ENCODE measurements at places on chromosomes 3 and 15.

DNA sequence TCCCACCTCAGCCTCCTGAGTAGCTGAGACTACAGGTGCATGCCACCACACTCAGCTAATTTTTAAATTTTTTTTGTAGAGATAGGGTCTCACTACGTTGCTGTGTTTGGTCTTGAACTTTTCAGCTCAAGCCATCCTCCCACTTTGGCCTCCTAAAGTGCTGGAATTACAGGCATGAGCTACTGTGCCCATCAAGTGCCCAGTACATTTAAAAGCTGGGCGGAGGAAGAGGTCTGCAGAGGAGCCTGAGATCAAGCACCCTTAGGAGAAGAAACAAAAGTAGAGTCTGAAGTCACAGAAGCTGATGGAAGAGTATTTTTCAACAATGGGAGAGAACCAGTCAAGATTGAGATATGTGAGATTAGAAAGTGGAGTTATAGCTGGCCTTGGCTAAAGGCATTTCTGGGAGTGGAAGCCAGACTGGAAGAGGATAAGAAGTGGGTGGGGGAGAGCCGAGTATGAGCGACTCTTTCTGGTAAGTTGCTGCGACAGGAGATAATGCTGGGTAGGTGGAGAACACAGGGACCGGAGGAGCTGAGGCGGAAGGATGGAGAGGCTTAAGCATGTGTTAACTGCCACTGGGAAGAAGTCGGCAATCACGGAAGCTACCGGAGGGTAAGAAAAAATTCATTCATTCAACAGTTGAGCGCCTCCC, 782 bp upstream of the IREB2 start:
- DNase-seq: no peak

GRCh38 chr15:60477916-60478565, 901 bp downstream of the ICE2 start:
- DNase-seq: peak; percentile 31

DNA sequence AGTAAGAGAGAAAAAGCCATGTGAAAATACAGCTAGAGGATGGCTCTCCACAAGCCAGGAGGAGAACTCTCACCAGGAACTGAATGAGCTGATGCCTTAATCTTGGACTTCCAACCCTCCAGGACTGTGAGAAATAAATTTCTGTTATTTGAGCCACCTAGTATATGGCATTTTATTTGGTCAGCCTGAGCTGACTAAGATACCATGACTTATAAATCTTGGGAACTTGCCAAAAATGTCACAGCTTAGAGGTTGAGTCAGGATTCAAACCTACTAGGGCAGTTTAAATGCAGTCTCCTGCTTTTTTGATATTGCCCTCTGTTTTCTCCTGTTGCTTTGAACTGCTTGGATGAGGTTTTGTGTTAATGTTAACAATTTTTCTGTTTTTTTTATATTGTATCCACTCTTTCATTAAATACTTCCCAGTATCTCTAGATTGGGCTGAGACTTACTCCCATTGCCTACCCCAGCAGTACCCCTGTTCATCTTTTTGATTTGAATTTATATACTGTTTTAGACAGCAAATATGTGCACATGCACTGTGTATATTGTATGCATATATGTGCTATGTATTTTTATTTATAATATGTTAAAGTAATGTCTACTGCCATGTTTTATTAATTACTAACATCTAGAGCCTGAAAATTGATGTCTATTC, 1223.2 kb downstream of the OTOL1 start:
- DNase-seq: no peak

DNA sequence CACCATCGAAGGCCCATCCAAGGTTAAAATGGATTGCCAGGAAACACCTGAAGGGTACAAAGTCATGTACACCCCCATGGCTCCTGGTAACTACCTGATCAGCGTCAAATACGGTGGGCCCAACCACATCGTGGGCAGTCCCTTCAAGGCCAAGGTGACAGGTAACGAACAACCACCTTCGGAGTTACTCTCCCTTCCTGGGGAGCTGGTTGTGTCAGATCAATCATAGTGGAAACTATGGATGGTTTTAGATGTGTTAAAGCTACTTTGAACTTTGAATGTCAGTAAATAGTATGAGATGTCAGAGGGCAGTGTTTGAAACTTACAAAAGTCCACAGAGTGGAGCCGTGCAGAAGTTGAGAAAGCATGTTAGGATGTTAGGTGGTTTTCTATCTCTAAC, 42.3 kb downstream of the DNASE1L3 start:
- no peak for DNase-seq

DNA sequence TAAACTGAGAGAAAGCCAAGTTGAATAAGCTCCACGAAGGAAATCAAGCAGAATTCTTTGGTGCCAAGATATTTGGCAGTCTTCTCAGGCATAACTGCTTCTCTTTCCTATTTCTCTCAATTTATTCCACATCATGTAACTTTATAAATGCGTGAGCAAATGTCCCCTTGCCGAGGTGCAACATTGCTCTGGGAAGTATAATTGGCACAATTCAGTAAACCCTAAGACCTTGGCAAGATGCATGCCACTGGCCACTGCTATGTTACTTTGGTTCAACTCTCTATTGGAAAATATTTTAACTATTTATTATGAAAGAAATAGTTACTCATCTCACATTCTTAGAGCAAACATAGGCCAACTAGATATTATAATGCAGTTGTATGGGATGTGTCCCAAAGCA, 170.2 kb downstream of the SUCNR1 start:
- DNase-seq: no peak

DNA sequence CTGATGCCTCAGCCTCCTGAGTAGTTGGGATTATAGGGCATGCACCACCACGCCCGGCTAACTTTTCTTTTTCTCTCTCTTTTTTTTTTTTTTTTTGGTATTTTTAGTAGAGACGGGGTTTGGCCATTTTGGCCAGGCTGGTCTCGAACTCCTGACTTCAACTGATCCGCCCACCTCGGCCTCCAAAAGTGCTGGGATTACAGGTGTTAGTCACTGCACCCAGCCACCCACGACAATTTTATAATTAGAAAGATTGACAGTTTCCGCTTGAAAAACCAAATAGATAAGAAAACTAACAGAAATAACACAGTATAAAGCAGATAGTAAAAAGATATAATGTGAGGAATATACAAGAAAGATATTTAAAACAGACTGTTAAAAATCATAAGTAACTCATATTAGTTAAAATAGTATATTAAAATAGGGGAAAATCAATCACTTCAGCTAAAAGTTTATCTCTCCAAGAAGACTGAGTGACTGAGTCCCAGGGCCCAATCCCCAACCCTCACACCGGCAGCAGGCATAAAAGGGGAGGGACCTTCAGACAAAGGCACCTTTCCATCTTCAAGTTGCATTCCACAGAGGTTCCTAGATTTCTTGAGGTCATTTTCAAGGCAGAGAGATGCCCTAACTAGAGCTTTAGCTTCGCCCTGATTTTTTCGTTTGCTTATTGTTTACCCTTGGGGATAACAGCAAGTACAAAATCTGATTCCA, 1.4 kb upstream of the WHAMM start:
- DNase-seq: no peak

- DNase-seq: no peak
Observed at GRCh38 chr3:165233501-165234195, 37.5 kb upstream of the SLITRK3 start.

GRCh38 chr3:119508172-119508845, 10.0 kb downstream of the TIMMDC1 start:
- peak; percentile 55 for DNase-seq

DNA sequence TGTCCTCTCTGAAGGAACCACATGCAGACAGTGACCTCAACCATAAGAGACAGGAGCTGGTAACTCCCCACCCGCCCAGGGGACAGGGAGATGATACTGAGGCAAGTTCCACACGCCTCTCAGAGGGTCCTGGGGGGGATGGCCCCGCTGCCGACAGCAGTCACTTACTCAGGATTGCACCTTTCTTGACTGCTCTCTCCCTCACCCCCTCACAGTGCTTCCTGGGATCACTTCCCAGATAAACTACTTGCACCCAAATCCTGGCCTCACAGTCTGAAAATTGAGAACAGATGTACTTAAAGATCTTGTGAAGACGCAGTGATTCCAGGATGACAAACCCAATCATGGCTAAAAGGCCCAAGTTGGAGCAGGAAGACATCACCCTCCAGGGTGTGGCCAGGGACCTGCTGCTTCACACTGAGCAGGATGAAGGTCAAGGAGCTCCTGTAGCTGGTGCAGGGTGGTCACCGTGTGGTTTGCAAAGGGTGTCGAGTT, 207.6 kb downstream of the ADAMTS17 start:
- DNase-seq: no peak
